Foreskin keratinocyte (primary cell): ENCODE measurements at places on chromosomes 4 and X. TPM values are rescaled to one million over a fixed set of nuclear protein-coding genes. Genes with fewer than 3 reads are reported as not detected.

DNA sequence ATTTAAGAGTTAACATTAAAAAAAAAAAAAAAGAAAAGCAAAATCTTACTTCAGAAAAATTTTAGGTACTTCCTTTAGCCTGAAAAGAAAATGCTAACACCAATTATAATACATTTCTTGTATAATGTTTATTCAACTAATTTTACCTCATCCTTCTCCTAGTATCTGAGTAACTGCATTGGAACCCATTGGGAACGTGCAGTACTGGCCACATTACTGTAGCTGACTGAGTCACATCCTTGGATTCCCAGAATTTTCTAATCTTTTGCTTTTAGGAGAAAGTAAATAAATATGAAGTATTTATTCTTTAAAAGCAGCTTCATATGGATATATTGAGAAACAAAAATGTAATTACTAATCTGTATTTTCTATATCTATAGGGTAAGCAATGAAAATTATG is 82.6 kb upstream of the SLITRK2 start:
- DNase-seq = no peak

DNA sequence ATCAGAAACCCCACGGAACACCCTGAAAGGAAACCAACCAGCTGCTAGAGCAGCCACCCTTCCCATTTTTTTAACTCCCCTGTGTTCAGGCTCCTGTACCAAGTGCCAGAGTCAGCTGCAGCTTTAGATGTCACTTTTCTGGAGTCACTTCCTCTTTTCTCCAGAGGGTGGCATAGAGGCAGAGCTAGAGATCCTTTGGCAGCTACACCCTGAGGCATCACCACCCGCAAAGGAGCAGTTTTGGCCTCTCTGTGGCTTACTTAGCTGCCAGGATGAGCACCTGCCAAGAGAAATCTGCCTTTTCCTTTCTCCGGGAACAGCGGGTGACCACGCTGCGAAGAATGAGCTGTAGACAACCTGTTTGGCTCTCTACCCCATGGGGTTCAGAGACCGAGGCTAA is 58.0 kb upstream of the CHRDL1 start:
- DNase-seq = peak; percentile 17

GRCh38 chrX:9670136-9670814 is 95.4 kb downstream of the GPR143 start:
- DNase-seq = no peak

- no peak for DNase-seq
These were observed 57.3 kb downstream of the HPGD start for GRCh38 chr4:174464949-174465348.

- no peak for DNase-seq
These were observed 328.5 kb downstream of the FBXW7 start for GRCh38 chr4:152207378-152207720.

- DNase-seq = no peak
These were observed 651.1 kb downstream of the ANKRD50 start for GRCh38 chr4:124061413-124061812.

DNA sequence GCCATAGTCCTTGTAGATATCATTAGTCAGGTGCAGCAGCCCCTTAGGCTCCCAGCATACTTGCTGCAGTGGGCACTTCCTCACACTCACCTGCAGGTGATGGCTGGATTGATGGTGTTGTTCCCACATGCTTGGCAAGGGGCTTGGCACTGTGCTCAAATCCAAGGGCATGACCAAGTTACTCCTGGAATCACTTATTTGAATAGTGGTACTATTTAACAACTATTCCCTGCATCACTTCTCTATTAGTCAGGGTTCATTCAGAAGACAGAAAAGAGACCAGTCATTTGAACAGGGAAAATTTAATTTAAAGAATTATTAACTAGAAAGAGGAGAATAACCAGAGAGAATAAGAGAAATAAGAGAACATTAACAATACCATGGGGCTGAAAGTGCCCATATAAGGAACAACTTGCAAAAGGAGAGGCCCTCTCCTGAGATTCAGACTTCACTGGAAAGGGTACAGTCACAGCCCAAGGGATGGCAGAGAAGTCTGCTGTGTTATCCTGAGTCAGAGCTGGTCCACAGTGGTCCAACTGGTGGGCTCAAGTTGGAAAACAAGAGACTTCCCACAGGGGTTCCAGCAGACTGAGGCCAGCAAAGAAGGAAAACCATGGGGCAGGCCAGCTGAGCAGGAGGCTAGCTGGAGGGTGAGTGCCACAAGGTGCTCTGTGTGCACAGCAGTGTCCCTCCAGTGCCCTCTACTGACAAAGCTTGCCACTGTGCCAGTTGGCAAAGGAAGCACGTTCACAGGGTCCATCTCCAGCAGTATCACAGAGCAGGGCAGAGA is 9.8 kb downstream of the SPP1 start:
- DNase-seq = peak; percentile 43

DNA sequence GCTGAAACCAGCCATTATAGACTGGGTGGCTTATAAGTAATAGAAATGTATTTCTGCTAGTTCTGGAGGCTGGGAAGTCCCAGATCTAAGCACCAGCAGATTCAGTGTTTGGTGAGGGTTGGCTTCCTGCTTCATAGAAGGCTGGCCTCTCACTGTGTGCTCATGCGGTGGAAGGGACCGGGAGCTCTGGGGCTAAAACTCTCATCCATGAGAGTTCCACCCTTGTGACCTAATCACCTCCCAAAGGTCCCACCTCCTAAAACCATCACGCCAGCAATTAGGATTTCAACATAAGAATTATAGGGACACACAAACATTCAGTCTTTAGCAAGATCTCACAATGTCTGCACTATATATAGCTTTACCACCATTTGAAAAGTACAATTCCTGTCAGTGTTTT is 215.2 kb downstream of the CBR4 start:
- no peak for DNase-seq

GRCh38 chr4:165101641-165102040 is 11.0 kb downstream of the TMEM192 start:
- no peak for DNase-seq

DNA sequence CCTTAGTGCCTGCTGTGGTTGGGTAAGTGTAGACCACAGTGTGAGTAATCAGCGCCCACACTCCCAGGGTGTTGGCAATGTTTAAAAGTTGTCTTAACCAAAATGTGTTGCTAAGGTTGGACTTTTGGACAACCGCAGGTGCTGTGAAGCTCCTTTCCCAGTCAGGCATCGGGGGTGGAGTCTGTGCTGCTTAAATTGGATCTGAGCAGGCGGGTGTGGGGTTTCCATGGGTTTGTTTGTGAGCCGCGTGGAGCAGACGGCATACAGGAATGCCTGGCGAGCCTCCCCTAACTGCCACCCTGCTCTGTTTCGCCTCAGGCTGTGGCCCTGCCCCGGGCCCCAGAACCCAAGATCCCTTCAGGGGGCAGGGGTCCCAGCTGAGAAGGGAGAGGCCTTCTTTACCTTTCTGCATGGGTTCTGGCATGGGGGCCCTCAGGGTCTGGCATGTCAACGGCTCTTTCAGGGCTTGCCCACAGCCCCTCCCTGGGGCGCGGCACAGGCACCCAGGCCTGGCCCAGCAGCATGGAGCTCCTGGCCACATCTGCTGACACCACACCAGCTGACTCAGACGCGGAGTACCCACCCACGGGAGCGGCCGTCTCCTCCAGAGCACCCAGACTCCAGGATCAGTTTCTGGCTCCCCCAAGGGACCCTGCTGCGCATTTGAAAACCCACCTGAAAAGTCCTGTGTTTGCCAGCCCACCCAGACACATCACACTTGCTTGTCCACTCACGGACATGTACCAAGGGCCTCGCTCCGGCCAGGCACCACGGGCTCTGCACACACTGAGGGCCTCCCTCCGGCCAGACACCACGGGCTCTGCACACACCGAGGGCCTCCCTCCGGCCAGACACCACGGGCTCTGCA is 5.1 kb upstream of the SPON2 start:
- DNase-seq = peak; percentile 61

GRCh38 chrX:22968494-22968893 is 31.3 kb upstream of the DDX53 start:
- DNase-seq = no peak

DNA sequence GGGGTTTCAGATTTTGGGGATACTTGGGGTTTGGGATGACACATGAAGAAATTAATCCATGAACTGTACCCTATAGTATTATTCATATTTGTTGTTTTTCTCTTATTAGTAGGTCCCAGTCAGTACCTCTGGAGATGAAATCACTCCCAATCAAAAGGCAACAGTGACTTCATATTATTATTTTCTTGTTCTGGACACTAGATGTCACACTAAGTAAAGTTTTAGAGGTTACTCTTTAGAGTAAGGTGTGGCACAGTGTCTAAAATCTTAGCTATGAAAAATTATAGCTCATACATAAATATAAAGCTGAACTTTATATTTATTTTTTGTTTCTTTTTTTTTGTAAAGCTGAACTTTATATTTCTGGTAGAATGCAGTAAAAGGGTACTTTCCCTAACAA is 35.1 kb downstream of the FAM114A1 start:
- no peak for DNase-seq

- DNase-seq = no peak
These were observed 41.9 kb upstream of the PRDM8 start for GRCh38 chr4:80155316-80155982.

- no peak for DNase-seq
These were observed 318.2 kb upstream of the RASGEF1B start for GRCh38 chr4:81789741-81790399.

DNA sequence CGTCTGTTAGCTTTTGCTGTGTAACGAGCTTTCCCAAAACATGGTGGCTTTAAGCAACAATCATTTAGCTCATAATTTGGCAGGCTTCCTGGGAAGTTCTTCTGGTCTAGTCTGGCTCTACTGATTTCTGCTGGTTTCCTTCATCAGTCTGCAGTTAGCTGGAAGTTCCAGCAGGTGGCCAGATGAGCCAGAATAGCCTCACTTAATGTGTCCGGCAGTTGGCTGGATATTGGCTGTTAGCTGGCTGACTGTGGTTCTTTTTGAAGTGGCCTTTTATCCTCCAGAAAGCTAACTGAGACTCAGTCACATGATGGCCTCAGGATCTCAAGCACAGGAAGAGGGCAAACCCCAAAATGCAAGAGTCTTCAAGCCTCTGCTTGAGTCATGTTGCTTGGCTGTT is 34.9 kb downstream of the FTHL17 start:
- peak; percentile 32 for DNase-seq

GRCh38 chrX:19902110-19902509 is 14.7 kb upstream of the SH3KBP1 start:
- DNase-seq = no peak

DNA sequence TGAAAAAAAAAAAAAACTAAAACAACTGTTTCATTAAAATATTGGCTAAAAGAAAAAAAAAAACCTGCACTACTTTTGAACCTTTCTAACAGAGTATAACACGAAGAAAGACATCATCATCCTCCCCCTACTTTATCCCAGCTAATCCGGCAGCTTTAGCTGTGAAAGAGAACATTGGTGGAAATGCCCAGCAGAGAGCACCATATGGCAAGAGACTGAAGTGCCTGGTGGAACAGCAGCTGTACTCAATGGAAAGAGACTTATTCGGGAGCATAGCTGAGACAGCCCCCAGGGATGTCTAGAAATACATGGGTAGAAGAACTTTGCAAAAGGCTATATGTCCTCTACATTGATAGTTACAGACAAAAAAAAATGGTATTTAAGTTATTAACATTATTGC is 30.3 kb downstream of the STPG2 start:
- no peak for DNase-seq

Gene TRIM60
- total RNA-seq = not detected in 2 replicates

Gene SLC4A4
- total RNA-seq = 0.92 and 2.2 TPM in 2 replicates

Gene SASH3
- total RNA-seq = not detected in 2 replicates

Gene CCNA2
- total RNA-seq = 65.8 and 83.0 TPM in 2 replicates

Gene FAM9C
- total RNA-seq = not detected in 2 replicates

Gene PPP2R2C
- 0.18 and 1.1 TPM in 2 replicates for total RNA-seq

Gene EDA2R
- 1.7 and 2.9 TPM in 2 replicates for total RNA-seq

Gene JCHAIN
- not detected in 2 replicates for total RNA-seq

Gene IRAK1
- 161 and 174 TPM in 2 replicates for total RNA-seq

Gene AMBN
- not detected in 2 replicates for total RNA-seq
